ENCODE measurements at places on chromosomes 4 and X.

- DNase-seq, result peak; percentile 33
Observed at GRCh38 chr4:85720735-85721134, 245.8 kb downstream of the ARHGAP24 start.

GRCh38 chr4:176953021-176953420 lies 160.3 kb upstream of the VEGFC start:
- DNase-seq, result peak; percentile 12

DNA sequence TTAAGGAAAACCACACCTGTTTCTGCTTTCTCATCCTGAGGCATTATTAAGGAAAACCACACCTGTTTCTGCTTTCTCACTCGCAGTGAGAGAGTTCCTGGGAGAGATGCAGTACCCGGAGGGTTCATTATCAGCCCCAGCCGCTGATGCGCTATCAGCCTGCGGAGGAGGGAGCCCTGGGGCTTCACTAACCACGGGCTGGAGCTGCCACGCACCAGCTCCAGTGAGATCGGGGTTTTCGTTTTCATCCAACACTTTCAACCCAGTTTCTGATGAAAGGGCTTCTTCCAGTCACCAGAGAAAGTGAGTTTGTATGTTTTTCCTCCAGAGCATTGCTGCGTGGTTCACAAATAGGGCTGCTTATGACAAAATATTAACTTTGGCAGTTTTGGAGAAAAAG lies 93.2 kb upstream of the PRKX start:
- no peak for DNase-seq

GRCh38 chrX:103687696-103688201 lies 1.2 kb upstream of the MORF4L2 start:
- DNase-seq, result peak; percentile 41

GRCh38 chrX:40473460-40474204 lies 107.1 kb upstream of the ATP6AP2 start:
- DNase-seq, result no peak

Measured in AG08395 (cell line).